ENCODE measurements at places on chromosomes 1 and 21.

GRCh38 chr1:103129255-103129654 is 20.9 kb upstream of the COL11A1 start:
- no peak for DNase-seq

- no peak for DNase-seq
Observed at GRCh38 chr1:24345334-24345733, 26.2 kb downstream of the GRHL3 start.

GRCh38 chr21:45747802-45748445 is 104.4 kb downstream of the PCBP3 start:
- DNase-seq, result no peak

- no peak for DNase-seq
Observed at GRCh38 chr1:185441605-185442004, 124.6 kb upstream of the IVNS1ABP start.

- DNase-seq, result no peak
Observed at GRCh38 chr1:196517193-196517592, 91.0 kb downstream of the KCNT2 start.

DNA sequence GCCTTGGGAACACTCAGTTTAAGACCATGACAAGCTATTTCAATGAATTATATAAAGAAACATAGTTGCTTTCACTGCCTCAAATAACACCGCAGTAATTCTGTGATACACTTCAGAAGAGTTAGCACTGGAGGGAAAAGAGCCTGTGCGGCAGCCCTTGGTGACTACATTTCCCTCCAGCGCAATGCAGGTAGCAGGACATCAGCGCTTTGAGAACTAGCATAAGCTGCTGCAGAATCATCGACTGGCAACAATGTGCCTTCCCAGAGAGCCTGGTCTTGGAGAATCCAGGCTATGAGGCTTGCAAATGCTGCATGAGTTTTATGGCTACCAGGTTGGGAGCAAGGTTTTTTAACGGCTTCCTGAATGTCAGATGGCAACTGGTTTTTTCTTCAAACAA is 7.5 kb downstream of the NRIP1 start:
- DNase-seq, result no peak

- DNase-seq, result peak; percentile 55
Observed at GRCh38 chr1:54804471-54805132, 3.5 kb upstream of the TTC22 start.

DNA sequence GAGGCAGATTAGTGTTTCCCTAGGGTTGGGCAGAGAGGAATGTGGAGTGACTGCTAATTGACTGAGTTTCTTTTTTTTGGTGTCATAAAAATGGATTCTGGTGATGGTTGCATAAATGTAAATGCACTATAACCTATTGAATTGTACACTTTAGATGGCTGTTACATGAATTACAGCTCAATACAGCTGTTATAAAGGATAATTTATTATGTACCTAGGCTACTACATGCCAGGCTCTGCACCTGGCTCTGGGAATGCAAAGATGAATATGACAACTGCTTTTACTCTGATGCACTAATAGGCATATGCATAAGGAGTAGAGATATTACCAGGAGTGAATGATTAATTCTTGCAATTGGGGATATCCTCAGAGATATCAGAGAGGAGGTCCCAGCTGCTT is 345.3 kb downstream of the PTBP2 start:
- DNase-seq, result no peak

DNA sequence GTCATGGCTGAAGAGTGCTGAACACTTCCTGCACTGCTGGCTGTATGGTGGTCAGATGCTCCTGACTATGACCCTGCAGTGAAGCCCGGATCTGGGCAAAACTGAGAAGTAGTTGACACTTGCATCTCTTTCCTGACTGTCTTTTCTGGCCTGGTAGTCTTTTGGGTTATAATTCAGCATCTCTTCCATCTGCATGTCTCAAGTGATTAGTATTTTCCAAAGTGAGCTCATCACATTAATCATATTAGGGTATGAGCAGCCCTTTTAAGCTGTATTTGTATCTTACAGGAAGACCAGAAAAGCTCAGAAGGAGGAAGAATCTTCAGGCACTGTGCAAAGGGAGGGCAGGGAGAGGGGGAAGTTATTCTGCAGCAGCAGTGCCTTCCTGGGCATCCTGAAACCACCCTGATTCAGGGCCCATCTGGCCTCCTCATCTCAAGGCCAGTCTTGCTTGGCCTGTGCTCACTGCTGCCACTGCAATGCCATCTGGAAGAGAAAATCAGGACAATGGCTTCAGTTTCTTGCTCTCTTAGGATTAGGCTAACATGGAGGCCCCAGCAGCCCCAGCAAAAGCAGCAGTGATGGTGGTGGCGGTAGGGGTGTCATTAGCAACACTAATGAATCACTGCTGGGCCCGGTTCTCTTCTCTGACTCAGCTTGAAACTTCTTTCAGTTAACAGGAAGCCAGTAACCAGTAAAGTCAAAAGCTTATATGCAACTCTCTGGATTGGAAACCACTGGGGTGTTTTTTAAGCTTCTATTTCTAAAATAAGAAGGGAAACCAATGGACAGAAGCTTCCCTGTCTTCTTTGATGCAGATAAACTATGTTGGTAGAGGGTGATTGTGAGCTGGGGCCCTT is 63.3 kb upstream of the WDR26 start:
- DNase-seq, result peak; percentile 75

DNA sequence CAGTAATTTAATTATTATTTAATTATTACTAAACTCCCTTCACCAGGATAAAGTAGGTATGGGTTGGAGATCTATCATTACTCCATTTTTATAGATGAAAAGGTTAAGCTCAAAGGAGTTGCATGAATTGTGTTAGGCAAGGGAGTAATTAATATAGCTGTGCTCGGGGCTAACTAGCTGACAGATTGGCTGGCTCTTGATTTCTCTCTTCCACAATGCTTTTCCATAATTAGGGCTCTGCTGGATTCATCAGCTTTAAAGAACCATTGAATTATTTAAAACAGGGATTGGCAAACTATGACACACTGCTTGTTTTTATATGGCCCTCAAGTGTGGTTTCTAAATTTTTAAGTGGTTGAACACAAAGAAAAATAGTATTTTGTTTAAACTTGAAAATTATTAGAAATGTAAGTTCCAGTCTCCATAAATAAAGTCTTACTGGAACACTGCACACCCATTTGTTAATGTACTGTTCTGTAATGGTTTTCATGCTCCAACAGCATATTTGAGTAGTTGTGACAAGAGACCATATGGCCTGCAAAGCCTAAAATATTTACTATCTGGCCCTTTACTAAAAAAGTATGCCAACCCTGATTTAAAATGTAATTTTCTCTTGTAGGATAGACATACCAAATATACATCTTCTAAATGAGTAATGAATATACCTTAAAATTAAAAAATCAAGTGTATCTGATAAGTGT is 76.4 kb downstream of the GDAP2 start:
- no peak for DNase-seq

DNA sequence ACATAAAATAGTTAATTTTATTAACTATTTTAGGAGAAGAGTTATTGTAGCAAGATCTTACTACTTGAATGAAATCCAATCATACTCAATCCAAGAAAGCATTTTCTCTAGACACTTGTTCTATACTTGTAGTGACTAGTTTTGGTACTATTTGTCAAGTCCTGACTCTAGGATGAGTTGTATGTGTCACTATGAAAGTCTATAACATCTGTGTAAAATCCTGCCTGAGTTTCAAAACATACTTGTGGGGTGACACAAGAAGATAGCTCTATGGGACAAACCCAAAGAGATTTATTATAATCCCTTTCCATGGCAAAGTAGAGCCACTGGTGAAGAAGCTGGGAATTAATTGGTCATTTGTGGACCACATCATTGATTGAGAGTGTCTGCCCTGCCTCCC is 1042.2 kb upstream of the ADGRL4 start:
- DNase-seq, result no peak

DNA sequence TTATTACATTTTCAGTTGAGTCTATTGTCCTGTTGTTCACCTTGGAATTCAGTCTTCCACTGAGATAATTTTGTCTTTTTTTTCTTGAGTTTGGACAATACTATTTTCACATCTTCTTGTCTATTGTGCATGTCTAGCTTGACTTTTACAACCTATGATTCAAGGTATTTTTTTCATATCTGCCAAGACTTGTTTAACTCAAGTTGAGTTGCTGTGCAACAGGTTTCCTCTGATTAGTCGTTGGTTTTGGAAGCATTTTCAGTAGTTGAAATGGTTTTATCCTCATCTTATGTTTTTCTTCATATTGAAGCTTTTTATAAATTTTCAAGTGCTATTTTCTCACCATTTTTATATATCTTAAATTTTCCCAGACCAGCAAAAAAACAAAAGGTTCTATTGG is 103.6 kb downstream of the SCMH1 start:
- DNase-seq, result no peak

- DNase-seq, result no peak
Observed at GRCh38 chr1:165595246-165595938, 35.6 kb upstream of the MGST3 start.

DNA sequence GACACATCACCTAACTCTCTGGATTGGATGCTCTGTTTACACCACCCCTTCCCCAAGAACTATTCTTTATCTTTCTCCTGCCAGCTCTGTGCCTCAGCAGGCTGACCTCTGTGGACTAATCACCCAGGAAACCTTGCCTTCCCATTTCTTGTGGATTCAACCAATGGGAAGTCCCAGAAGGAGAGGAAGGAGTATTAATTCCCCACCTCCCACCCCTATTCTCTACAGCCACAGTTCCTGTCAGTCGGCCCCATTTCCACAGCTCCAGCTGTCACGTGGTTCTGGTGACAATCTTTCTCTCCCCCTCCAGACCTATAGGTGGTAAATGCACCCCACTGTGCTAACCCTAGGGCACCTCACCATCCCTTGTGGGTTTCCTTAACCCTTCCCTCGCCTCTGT is 46.8 kb upstream of the SSBP3 start:
- no peak for DNase-seq

DNA sequence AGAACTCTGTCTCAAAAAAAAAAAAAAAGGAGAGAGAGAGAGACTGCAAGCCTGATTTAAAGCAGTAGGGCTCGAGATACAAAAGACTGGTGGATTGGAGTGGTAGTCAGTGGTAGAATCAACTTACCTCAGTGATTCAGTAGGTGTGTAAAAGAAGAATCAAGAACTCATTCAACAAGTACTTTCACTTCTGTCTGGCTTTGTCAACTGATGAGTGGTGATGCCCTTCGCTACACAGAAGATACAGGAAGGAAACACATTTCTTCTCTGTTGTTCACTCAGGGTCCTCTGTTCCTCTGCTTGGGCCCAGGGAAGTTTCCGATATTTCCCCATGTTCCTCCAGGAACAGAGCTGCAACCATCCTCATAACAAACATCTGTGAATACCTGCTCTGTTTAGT is 68.6 kb upstream of the COG2 start:
- DNase-seq, result no peak

DNA sequence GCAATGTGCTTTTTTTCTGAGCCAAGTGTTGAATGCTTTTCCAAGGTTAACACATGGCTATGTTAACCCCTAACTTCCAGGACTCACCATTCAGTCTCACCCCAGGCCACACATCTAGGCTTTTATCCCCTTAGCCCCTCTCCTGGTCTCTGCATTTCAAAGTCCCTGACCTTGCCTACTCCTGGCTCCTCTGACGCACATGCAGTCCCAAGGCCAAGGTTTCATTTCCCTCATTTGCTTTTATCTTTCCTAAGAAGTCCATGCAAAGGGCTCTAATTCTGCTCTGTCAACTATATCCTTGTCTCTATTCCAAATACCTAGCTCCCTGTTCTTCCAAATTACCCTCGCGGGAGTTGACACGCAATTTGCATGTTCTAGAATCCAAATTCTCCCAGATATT is 25.4 kb downstream of the SLC30A10 start:
- DNase-seq, result no peak

GRCh38 chr1:195740862-195741261 is 867.4 kb downstream of the KCNT2 start:
- no peak for DNase-seq

- no peak for DNase-seq
Observed at GRCh38 chr1:111145542-111145941, 5.5 kb downstream of the CEPT1 start.

GRCh38 chr1:160838888-160839287 is 23.8 kb downstream of the CD244 start:
- DNase-seq, result peak; percentile 21

- no peak for DNase-seq
Observed at GRCh38 chr1:203153989-203154821, 21.4 kb downstream of the MYBPH start.

- no peak for DNase-seq
Observed at GRCh38 chr1:76294482-76295194, 220.1 kb downstream of the ST6GALNAC3 start.

DNA sequence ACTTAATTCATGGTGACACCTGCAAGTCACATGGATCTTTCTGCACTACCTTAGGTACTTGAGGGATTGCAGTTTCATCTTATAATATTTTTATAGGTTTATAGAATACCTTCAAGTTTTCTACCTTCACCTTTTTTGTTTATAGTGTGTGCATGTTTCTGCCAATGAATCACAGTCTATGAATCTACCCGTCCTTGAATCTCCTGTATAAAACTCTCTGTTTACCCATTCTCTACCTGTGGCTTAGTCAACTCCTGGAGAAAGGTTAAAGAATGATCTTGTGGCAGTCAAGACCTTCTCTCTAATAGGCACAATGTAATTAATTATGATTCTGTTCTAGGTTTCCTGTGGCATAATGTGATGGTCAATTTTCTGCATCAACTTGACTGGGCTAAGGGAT is 3.2 kb upstream of the GSTM2 start:
- no peak for DNase-seq

- no peak for DNase-seq
Observed at GRCh38 chr1:56403321-56403720, 176.0 kb downstream of the PLPP3 start.

GRCh38 chr21:38768471-38769063 is 37.2 kb upstream of the ETS2 start:
- DNase-seq, result peak; percentile 79

DNA sequence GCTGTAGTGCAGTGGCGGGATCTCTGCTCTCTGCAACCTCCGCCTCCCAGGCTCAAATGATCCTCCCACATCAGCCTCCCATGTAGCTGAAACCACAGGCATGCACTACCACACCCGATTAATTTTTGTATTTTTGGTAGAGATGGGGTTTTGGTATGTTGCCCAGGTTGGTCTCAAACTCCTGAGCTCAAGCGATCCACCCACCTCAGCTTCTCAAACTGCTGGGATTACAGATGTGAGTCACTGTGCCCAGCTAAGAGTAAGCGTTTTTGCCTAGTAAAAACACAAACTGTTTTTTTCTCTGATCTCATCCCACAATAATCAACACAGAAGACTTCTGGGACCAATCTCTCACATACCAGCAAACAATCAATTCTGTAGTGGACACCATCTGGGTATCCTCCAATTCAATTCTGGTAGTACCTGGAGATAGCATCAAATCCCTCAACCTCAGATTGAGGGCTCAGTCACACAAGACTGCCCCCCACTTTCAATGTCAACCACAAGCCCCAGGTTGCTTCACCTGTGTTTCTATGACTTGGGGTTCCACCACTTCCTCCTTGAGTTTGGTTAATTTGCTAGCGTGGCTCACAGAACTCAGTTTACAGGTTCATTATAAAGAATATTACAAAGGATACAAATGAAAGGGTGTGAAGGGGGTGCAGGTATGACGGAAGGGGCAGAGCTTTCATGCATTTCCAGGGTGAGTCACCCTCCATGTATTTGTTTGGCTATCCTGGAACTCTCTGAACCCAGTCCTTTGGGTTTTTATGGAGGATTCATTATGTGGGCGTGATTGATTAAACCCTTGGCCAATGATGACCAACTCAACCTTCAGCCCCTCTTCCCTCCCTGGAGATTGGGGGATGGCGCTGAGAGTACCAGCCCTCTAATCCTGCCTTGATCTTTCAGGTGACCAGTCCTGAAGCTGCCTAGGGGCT is 40.0 kb upstream of the RHOU start:
- DNase-seq, result no peak

Data from activated naive CD8-positive, alpha-beta T cell treated with anti-CD3 and anti-CD28 coated beads for 36 hours (primary cell).